ENCODE measurements at places on chromosomes 3 and 15.

DNA sequence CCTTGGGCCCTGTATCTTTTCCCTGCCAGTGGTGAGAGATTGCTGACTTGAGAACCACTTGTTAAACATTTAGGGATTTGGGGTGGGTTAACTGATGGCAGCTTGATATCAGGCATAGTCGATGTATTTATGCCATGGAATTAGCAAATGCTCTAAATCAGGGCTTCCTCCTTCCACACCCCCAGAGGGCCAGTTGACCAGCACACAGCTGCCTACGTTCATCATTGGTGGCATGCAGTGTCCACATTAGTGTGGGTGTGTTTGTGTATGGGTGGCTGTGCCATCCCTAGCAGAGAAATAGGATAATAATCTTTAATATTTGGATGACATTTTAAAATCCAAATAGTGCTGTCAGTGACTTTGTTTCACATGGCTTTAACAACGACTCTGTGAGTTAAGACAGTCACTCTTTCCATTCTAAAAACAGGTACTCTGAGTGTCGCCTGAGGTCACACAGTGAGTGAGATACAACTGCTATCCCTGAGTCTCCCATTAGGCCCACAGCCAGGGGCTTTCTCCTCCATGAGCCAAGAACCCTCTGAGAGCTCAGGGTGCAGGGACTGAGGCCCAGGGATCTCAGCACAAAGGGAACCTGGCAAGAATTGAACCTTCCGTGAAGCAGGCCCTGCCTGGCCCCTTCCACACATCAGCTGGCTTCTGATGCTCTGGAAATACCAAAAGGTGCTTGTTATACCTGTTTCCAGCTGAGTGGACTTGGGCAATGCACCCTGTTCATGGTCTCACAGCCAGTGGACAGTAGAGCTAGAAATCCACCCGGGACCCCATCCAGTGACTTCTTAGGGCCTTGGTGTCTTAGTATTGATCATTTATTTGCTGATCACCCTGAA is 4.3 kb upstream of the LTF start:
- DNase-seq = no peak

GRCh38 chr3:196920733-196921132 is 21.6 kb downstream of the NCBP2 start:
- DNase-seq = no peak

GRCh38 chr3:34360713-34361112 is 562.3 kb downstream of the PDCD6IP start:
- no peak for DNase-seq

DNA sequence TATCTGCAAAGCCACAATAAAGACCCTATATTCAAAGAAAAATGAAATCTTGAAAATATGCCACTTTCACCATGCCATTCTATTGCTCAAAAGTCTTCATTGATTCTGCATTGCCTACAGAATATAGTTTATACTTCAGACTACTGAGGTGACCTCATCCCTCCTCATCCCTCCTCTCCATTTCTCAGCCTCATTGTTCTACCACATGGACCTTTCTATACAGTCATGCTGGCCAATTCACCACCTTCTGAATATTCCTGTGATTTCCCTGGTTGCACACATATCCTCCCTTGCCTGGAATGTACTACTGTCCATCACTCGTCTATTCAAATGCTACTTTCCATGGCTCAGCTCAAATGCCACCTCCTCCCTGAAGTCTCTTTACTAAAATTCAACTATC is 3.5 kb upstream of the COL8A1 start:
- no peak for DNase-seq

- DNase-seq = no peak
These were observed 110.8 kb downstream of the ADCY5 start for GRCh38 chr3:123337948-123338619.

DNA sequence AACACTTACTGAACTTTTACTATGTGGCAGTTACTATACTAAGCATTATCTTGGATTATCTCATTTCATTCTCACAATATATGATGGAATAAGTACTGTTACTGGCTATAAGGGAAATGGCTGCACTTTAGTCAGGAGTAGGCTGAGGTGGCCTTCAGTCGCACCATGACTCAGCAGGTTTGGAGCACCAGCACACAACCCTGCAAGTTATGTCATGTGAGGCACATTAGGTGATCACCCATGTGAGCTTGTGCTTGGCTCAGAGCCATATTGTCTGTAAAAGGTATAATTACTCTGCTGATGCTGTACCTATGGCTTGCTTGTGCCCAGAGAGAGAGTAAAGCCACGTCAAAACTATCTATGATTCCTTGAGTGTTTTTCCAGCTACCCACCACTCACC is 54.1 kb upstream of the TIPARP start:
- DNase-seq = no peak

DNA sequence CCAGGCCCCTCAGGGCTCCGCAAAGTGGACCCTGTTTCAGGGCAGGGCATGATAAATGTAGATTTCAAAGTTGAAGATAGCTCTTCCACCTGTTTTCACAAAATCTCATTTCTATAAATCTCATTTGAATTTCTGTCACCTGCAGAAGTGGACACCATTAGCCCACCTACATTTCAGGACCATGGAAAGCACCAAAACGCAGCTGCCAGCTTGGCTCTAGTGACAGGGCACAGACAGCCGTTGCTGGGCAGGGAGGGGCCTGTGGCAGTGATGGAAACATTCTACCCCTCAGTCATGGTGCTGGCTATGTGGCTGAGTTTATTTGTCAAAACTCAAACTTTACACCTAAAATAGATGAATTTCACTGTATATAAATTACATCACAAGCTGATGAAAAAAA is 40.4 kb downstream of the PRR23E start:
- DNase-seq = no peak

DNA sequence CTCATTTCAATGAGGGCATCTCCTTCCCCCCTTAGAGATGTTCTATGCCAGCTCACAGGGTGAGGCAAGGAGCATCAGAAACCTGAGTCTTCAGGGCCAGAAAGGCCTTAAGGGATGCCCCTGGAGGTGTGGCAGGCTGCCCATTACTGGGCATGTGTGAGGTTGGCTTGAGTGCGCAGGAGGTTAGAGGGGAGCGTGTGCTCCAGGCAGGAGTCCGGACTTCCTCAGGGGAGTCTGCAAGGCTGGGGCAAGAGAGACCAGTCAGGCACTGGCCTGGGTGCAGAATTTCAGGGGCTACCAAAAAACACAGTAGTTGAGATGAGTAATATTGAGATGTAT is 1.9 kb downstream of the LOXL1 start:
- no peak for DNase-seq

- DNase-seq = peak; percentile 21
These were observed 36.6 kb upstream of the ALDH1A3 start for GRCh38 chr15:100842756-100843730.

GRCh38 chr15:66948294-66948693 is 117.1 kb upstream of the SMAD3 start:
- peak; percentile 62 for DNase-seq

DNA sequence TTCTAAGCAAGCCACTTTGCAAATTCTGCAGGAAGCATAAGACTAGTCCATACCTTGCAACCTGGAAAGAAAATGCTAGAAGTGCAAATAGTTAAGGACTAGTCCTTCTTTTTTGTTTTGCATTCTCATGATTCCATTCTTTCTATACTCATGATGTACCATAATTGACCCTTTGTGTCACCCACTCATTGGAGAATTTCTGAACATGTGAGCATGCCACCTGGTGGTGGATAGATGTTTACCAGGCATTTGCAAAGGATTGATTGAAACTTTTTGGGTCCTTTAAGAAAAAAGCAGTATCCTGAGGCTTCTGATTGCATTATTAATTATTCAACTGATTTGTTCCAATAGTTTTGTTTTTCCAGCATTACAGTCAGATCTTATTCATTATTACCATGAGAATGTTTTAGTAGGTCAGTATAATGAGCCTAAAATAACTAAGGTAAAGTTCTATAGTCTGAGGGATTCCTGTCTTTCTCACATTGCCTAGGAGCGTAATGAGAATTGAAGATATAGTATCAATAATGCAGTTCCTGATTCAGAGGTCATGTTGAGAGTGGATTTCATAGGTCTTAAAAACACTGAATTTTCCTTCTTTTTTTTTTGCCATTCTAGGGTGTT is 20.2 kb upstream of the DIPK2A start:
- peak; percentile 11 for DNase-seq

DNA sequence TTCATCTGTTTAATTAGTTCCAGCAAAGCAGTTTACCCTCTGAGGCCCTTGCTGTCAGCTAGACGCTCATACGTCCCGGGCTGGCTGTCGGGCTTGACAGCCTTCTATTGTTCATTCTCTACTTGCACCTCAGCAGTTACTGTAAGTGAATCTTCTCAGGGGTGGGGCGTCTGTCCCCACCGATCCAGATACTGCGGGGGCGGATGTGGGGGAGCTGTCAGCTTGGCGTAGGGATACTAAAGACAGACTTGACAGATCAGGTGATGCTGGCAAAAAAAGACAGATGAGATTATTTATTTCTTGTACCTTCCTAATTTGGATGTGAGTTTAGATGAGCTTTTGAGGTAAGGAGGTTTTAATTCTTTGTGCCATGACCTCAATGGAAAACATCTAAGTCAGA is 315.3 kb downstream of the NR2F2 start:
- DNase-seq = no peak

Data from HFFc6 (cell line).